A172 (cell line): ENCODE measurements at places on chromosomes 11 and 22. TPM values are rescaled to one million over a fixed set of nuclear protein-coding genes. Genes with fewer than 3 reads are reported as not detected.

Gene TYMP
- total RNA-seq, result 0.10 and 0.31 TPM in 2 replicates

- DNase-seq, result no peak
Measured at GRCh38 chr11:134356656-134357544, 25.1 kb downstream of the GLB1L2 start.

Gene GRAP2
- total RNA-seq, result not detected in 2 replicates

Gene FOLR3
- total RNA-seq, result not detected in 2 replicates

Gene NXPE1
- 0.05 TPM in 1 of 2 replicates, not detected in the other for total RNA-seq

DNA sequence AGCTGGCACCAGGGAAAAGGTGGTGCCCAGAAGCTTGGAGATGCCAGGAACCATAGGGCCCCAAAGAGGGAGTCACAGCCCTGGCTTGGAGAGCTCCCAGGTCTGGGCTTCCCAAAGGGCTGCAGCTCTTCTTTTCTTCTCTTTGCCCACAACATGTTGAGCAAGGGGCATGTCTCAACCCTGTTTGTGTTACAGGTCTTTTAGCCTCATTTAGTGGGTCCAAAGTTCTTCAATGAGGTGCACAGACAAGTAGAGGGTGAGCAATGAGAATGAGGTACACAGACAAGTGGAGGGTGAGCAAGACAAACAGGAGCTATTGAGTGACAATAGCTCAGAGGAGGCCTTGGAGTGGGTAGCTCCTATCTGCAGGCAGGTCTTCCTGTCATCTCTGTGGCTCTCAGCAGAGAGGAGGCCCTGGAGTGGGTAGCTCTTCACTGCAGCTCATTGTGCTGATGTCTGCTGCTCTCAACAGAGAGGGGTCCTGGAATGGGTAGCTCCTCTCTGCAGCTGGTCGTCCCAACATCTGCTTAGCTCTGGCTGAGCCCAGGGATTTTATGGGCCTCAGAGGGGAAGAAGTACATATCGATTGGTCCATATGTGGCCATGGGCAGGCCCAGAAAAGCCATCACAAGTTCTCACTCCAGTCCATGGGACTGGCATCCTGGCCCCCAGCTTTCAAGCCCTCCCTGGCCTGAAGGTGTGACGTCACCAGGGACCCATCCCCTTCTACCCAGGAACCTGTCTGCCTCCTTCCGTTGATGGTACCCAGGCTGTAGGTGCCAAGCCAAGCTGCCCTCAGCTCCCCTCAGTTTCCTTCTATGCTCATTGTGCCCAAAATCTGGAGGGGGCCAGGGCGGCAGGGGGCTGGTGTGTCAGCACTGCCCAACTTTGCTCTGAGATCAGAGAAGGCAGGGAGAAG lies 34.9 kb downstream of the WBP2NL start:
- DNase-seq, result no peak

Gene GANAB
- total RNA-seq, result 184 and 257 TPM in 2 replicates

DNA sequence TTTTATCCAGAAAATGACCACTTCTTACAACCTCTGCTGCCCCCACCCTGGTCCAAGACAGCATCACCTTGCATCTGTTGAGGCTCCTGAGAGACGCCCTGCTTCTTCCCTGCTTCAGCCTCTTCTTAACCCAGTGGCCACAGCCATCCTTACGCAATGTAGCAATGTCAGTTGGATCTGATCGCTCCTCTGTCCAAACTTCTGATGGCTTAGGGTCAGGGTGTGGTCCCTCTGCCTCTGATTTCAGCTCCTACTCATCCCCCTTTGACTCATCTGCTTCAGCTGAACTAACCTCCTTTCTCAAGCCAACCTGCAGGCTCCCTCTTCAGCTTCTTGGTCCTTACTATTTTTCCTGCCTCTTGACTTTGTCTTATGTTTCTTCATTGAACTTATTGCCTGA lies 280.8 kb downstream of the KIRREL3 start:
- DNase-seq, result no peak

GRCh38 chr11:73311394-73311869 lies 3.4 kb downstream of the ARHGEF17 start:
- no peak for DNase-seq

Gene ACAD8
- 7.5 and 8.0 TPM in 2 replicates for total RNA-seq

- no peak for DNase-seq
Measured at GRCh38 chr11:61962213-61963015, 5.0 kb downstream of the FTH1 start.

Gene TPP1
- total RNA-seq, result 31.7 and 34.9 TPM in 2 replicates

Gene PARVA
- total RNA-seq, result 41.4 and 53.8 TPM in 2 replicates

Gene ALG8
- 82.7 and 164 TPM in 2 replicates for total RNA-seq

- no peak for DNase-seq
Measured at GRCh38 chr11:119681361-119681910, 47.6 kb downstream of the NECTIN1 start.

DNA sequence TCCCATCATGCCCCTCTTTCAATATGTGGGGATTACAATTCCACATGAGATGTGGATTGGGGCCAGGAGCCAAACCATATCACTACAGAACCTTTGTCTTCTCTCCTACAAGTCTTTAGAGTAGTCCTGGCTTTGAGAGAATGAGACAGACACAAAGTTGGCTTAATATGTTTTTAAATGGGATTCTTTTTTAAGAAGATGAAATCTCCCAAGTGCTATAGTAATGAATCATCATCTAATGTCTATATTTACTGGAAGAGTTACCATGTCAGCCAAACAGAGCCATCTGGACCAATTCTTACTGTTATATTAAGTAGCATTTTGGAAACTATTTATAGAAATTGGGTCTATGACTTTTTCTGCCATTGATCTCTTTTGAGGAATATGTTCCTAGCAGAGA lies 38.1 kb upstream of the CARD18 start:
- peak; percentile 11 for DNase-seq

GRCh38 chr22:26923531-26923930 lies 266.1 kb downstream of the MIAT start:
- DNase-seq, result no peak

Gene DGCR6
- 0.36 and 1.2 TPM in 2 replicates for total RNA-seq

DNA sequence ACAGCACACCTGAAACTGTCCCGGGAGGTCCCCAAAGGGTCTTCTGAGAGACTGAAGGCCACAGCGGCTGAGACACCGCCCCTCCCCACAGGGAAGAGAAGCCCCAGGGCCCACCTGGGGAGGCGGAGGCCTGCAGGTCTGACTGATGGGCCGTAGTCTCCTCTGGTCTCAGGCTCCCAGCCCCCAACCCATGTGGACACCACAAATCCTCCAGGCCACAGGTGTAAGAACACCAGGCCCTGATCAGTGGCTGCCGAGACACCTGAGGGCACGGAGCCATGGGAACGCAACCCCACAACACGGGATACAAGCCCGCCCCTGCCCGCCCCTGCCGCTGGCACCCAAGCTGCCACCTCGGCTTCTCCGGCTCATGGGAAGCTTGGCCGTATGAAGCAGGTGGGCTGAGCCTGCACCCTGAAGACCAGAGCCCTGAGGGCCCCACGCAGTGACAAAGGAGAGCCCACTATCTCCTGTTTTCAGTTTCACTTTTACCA lies 46.3 kb downstream of the BRD1 start:
- DNase-seq, result no peak

Gene SULT4A1
- total RNA-seq, result 0.50 and 0.53 TPM in 2 replicates

Gene RFPL3
- total RNA-seq, result not detected in 2 replicates

GRCh38 chr11:44885919-44886789 lies 64.5 kb downstream of the TP53I11 start:
- no peak for DNase-seq

GRCh38 chr11:96318399-96318798 lies 24.6 kb downstream of the MAML2 start:
- no peak for DNase-seq

Gene OR9Q2
- not detected in 2 replicates for total RNA-seq

DNA sequence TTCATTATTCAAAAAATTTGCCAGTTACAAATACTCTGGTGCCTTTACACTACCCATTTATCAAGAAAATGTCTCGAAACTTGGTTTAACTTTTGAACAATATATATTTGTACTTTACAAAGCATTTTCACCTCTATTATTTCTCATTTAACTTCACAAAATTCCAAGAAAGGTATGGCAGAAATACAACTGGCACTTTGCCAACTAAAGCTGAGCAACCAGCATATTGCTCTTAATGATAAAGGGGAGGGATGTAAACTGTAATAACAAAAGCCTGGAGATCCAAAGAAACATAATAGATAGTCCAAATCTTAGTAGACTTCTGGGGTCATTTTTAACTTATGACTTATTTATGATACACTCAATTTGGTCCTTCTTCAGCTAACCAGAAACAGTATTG lies 7.7 kb downstream of the PITPNB start:
- no peak for DNase-seq

DNA sequence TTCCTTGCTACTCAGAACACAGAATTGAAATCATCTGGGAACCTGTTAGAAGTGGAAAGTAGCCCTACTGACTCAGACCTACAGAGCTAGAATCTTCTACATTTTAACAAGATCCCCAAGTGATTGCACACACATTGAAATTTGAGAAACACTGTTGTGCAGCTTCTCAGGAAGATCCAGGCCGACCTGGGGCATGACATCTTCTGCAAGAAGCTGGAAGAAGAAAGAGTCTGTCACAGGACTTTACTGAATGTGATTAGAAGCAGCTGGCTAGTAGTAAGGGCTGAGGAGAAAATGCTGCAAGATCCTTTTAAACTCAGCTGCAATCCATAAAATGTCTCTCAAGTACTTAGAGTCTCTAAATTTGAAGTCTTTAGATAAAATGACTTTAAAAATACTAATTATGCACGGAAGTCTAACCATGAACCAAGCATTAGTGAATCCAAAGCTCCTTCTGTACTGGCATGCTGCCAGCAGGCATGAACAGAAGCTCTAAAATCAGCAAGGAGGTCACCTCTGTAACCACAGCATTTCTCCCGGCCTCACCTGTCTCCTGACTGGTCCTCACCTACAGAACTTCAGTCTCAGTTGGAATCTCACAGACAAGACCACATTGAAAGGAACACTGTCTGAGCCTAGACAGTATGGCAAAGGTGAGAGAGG lies 85.0 kb downstream of the SERGEF start:
- DNase-seq, result no peak

DNA sequence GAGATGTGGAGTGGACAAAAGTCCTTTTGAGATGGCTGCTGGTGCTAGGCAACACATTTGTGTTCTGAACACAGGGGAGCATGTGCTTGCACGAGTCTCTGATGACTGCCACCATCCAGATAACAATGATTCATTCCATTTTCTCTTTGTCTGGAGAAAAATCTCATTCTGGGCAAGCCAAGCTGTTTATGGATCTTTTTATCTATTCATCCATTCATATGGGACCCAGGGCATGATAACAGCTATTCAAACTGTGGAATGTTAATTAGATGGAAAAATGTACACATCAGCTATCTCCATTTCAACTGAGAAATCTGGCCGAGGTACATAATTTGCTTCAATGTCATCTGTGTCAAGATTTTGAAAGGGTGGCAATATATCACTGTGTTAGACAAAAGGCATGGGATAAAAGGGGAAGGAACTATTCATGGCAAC lies 117.5 kb upstream of the ZBED5 start:
- no peak for DNase-seq

- no peak for DNase-seq
Measured at GRCh38 chr11:1227551-1228100, 4.8 kb downstream of the MUC5B start.

DNA sequence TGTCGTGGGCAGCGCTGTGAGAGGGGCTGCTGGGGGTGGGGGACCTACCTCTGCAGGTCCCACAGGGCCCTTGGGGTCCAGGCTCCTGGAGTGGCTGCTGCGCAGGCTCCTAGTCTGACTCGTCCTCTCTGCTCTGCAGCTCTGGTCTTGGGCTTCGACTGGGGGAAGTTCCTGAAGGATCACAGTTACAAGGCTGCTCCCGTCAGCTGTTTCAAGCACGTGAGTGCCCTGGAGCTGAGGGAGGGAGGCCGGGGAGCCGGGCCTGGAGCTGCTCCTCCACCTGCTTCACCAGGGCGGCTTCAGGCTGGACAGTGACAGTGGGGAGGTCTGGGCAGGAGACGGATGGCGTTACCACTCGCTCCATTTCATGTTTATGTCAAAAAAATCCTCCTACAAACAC lies 11.9 kb downstream of the L3MBTL2 start:
- no peak for DNase-seq

- no peak for DNase-seq
Measured at GRCh38 chr11:20511982-20512381, 87.4 kb upstream of the SLC6A5 start.

DNA sequence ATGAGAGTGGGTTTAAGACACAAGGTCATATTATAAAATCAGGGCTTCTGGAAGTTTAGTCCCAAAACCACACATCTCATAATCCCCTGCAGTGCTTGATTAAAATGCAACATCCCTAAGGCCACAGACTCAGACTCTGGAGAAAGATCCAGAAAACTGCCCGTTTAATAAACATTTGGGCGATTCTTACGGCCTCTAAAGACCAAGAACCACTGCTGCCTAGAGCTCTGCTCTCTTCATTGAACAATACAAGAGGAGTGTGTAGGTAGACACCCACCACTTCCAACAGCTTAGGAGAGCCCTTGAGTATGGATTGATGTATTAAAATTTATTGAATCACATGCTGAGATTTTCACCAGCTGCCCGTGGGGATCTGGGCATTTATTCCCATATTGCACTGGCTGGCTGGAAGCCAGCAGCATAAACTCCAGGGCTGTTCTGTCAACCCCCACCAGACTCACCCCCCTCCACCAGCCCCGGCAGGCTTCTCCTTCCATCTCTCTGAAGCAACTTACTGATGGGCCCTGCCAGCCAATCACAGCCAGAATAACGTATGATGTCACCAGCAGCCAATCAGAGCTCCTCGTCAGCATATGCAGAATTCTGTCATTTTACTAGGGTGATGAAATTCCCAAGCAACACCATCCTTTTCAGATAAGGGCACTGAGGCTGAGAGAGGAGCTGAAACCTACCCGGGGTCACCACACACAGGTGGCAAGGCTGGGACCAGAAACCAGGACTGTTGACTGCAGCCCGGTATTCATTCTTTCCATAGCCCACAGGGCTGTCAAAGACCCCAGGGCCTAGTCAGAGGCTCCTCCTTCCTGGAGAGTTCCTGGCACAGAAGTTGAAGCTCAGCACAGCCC lies 749 bp upstream of the BEST1 start:
- DNase-seq, result peak; percentile 79

DNA sequence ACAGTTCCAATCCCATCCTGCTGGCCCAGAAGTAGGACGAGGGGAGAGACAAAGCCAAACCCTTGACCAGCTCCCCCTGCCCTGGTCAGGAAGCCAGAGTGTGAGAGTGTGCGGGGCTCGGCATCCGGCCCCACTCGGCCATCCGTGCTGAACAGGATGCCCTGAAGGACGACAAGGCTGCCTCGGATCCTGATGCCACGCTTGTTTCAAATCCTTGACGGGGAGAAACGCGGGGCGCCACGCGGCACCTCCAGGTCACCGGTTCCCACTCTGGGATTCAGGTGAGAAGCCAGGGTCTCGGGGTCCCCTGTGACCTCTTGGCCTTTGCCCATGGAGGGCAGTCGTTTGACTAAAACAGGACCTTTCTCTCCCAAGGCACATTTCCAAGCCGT lies 167.8 kb downstream of the BRD1 start:
- DNase-seq, result no peak

Gene IGLL5
- not detected in 2 replicates for total RNA-seq

Gene OR10A2
- not detected in 2 replicates for total RNA-seq

Gene CELSR1
- total RNA-seq, result 16.7 and 19.6 TPM in 2 replicates

- DNase-seq, result peak; percentile 63
Measured at GRCh38 chr11:119594639-119595249, 134.3 kb downstream of the NECTIN1 start.
